ENCODE measurements at places on chromosomes 2 and 18.

- peak; percentile 58 for DNase-seq
These were observed 11.0 kb downstream of the TBR1 start for GRCh38 chr2:161426922-161427663.

GRCh38 chr2:86015699-86016098 lies 90.0 kb downstream of the POLR1A start:
- no peak for DNase-seq

DNA sequence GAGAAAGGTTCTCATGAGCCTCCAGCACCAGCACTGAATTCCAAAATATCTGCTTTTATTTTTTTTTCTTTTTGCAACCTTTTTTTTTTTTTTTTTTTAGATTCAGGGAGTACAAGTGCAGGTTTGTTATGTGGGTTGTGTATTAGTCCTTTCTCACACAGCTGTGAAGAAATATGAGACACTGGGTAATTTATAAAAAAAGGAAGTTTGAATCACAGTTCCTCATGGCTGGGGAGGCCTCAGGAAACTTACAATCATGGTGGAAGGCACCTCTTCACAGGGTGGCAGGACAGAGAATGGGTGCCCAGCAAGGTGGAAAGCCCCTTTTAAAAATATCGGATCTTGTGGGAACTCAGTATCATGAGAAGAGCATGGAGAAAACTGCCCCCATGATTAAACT lies 7.9 kb upstream of the TMX3 start:
- DNase-seq: no peak

GRCh38 chr2:52356556-52356955 lies 1324.6 kb upstream of the NRXN1 start:
- DNase-seq: no peak

DNA sequence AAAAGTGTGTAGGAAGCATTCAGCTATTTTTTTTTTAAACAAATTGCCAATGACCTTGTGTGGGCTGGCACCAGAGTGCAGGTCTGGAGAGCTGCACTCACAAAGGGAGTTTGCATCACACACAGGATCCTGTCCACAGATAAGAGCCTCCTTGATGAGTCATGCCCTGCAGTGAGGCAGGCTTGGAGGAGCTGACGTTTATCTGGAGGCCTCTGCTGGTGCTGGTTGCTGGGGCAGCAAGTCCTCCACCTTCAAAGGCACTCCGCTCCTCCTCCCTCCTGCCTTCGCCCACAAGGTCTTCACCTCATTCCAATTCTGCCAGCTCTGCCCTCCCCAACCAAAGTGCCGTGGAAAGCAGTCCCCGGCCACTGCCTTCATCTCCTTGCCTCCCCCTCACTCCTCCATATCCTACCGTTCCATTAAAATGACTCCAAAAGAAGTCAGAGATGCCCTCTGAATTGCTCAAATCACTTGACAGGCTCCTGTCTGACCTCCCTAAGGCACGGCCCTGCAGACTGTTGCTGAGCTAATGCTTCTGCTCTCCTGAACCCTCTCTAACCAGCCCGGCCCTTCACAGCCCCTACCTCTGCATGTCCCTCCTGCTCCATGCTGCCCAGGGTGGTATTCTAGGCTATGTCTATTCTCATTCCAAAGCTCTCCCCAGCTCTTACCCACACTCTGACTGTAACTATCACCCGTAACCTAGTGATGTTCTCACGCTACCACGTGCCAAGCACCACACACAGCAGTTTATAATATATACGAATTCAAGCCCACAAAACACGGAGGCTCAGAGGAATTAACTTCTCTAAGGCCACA lies 30.9 kb downstream of the LONRF2 start:
- DNase-seq: no peak

DNA sequence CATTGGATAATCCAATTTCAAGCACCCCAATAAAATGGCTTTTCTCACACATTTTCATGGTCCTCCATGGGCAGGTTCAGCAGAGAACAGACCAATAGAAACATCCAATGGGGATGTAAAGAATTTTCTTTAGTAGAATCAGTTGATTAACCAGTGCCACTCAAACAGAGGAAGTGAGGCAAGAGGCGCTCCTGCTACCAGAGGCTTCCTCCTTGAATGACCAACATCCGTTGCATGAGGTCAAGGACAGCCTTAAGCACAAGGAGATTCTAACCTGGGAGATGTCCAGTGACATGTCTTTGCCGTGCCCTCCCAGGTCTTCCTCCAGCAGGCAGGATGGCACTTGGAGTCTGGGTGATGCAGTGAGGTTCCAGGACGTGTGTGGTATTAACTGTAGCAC lies 146.6 kb downstream of the PIEZO2 start:
- no peak for DNase-seq

- DNase-seq: no peak
These were observed 23.0 kb upstream of the RTN4 start for GRCh38 chr2:55073000-55073983.

DNA sequence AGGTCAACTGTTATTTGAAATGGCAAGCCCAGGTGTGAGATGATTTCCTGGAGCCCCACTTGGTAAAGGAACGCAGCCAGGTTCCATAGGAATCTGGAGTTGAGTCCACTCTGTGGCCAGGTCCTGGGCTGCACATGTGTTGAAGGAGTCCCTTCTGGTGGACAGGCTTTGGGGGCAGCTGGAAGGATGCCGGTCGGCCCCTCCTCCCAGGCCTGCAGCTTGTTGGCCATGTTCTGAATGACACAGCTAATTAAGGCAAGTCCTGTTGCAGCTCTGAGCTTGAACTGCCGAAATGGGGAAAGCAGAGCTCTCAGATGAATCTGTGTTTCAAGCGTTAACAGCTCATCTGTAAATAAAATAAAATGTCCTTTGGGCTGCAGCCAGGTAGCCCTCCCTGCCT lies 23.8 kb downstream of the EN1 start:
- peak; percentile 51 for DNase-seq

DNA sequence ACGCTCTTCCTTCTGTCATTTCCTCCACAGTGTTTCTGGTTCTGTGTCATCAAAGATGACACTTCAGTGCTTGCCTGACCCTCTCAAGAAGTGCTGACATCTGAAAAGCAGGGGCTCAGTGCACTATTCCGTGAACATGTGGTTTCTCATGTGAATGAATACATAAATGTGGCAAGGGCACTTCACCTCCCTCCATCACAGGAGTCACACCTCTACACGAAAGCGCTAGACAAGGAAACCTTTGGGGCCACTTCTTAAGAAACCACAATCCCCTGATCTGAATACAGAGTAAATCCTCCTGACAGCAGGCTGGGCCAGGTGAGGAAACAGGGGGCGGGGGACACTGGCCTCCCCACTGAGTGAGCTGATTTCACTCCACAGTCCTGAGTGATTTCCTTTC lies 145.8 kb upstream of the ACAA2 start:
- no peak for DNase-seq

DNA sequence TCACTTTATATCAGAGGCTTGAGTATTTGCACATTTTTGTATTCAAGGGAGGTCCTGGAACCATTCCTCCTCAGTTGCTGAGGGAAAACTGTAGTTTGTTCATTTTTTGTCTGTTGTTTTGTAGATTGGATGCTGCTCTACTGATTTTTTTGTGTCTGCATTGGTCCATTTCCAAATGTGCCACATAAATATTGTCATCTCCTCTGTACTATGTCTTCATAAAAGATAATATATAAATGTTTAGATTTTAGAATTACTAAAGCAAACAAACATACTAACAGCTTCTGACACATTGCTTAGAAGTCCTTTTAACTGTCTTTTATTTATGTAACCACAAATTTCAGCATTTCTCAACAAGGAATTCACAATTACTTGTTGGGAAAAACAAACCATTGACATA lies 356.8 kb downstream of the PLCL1 start:
- no peak for DNase-seq

- no peak for DNase-seq
These were observed 184.7 kb upstream of the DLGAP1 start for GRCh38 chr18:4639628-4640310.

- DNase-seq: no peak
These were observed 148.4 kb downstream of the CSRNP3 start for GRCh38 chr2:165617741-165618481.

GRCh38 chr18:50044402-50044801 lies 150.5 kb downstream of the MYO5B start:
- DNase-seq: no peak

DNA sequence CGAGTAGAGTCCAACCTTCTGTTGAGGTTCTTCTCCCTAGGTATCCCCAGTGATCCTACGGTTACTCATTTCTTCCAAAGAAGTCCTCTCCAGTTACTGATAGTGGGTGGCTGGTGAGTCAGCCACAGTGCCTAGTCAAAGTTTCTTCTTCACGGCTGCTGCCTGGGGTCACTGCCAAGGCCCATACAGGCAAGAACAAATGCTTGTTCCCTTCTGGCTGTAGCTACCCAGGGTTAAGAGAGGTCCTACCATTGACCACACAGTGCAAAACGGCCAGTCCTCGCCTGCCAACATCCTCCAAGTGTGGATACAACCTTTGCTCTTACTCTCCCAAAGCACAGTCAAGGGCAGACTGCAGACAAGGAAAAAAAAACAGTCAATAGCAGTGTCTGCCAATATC lies 2.9 kb upstream of the PTPN4 start:
- DNase-seq: no peak

DNA sequence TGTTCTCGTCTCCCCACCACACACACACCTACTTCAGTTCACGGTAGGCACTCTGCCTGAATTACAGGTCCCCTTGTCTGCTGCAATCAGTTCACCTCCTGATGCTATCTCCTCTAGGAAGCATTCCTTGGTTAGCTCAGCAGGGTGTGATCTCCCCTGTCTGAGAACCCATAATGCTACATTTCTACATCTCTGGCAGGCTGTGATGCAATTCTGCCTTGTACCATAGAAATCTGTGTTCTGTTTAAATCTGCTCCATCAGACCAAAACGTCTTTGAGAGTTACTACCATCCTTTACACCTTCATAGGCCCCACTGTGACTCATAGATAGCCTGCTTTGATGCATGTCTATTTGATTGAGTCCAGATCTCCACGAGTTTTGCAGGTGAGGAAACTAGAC lies 103.9 kb downstream of the TTC32 start:
- DNase-seq: no peak

- DNase-seq: no peak
These were observed 57.2 kb downstream of the TACR1 start for GRCh38 chr2:75142081-75142480.

- no peak for DNase-seq
These were observed 124.0 kb upstream of the TTC39C start for GRCh38 chr18:23890589-23890988.

DNA sequence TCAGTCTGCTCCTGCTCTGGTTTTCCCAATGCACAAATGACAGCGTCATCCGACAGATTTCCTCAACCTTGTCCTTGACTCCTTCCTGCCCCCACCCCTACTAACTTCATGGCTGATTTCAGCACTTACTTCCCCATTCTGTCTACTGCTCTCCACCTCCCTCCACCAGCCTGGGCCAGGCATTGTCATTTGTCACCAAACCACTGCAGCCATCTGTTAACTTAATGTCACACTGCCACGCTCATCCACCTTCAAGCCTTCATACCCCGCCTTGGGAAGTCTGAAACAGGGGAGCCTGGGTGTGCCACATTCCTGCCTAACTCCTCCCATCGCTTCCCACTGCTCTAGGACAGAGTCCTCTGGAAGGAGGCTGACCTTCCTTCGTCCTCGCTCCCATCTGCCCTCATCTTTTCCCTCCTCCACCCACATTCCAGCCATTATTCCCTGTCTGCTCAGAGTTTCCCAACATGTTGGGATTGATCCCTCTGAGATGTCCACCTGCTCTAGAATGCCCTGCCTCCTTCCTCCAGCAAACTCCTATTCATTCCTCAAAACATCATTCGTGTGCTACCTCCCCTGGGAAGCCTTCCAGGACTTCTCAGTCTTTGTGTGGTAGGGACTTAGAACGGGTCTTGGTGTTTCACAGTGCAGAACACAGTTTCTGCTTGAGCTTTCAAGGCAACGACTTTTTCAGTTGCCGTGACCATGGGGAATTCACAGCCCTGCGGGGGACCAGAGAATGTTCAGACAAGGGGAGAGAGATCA lies 42.2 kb upstream of the SMAD7 start:
- no peak for DNase-seq

GRCh38 chr2:135202751-135203150 lies 150.7 kb downstream of the RAB3GAP1 start:
- no peak for DNase-seq

Measured in right forelimb (tissue), 1 donor.